Activated T-helper 1 cell treated with anti-CD3 and anti-CD28 coated beads, Interleukin-12 subunit alpha, Interleukin-12 subunit beta, Interleukin-2, Interleukin-4 antibody, amounts not matched to agents 30 ng/mL and 10 ng/mL and 1 ng/mL, durations not matched to agents 14 hours and 24 hours and 36 hours (primary cell): ENCODE measurements at places on chromosomes 4 and X. TPM values are rescaled to one million over a fixed set of nuclear protein-coding genes. Genes with fewer than 3 reads are reported as not detected.

- H3K4me3 ChIP-seq = no peak overlapping the region
- no peak overlapping the region for H3K27ac ChIP-seq
- peaks cover 9% of the 10 kb centered on the region for H3K4me1 ChIP-seq
- H3K27me3 ChIP-seq = peaks cover 9% of the 10 kb centered on the region
- no peaks in the 10 kb centered on the region for H3K36me3 ChIP-seq
- DNase-seq = no peak
Measured at GRCh38 chr4:83369831-83370639, 35.4 kb upstream of the HPSE start.

DNA sequence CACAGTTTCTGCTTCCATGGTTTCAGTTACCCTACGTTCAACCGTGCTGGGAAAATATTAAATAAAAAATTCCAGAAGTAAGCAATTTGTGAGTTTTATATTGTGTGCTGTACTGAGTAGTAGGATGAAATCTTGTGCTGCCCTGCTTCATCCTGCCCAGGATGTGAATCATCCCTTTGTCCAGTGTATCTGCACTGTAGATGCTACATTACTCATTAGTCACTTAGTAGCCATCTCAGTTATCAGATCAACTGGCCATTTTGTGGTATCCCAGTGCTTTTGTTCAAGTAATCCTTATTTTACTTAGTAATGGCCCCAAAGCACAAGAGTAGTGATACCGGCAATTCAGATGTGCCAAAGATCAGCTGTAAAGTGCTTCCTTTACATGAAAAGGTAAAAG, 97.9 kb downstream of the COX18 start:
- H3K27me3 ChIP-seq = no peaks in the 10 kb centered on the region
- no peak overlapping the region for H3K27ac ChIP-seq
- no peak for DNase-seq
- H3K4me1 ChIP-seq = no peaks in the 10 kb centered on the region
- no peaks in the 10 kb centered on the region for H3K36me3 ChIP-seq
- H3K4me3 ChIP-seq = no peak overlapping the region

- no peak overlapping the region for H3K4me3 ChIP-seq
- H3K4me1 ChIP-seq = no peaks in the 10 kb centered on the region
- no peak overlapping the region for H3K27ac ChIP-seq
Measured at GRCh38 chr4:17115583-17115982, 217.1 kb upstream of the LDB2 start.

DNA sequence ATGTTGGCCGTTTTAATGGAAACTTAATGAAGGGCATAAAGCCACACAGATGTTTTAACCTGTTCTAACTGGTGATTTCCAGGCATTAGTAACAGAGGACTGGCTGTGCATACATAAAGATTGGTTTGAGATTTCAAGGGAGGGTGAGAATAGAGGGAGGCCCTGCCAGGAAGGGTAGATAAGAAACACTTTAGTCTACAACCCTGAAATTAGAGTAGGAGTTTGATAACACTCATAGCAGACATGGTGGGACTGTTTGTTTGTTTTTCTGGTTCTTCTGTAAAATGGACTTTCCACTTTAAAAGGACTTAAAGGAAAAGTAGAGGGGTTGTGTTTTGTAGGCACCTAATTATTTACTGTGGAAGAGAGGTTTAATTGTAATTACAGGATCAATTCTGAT, 16.2 kb downstream of the SLC4A4 start:
- H3K4me1 ChIP-seq = no peaks in the 10 kb centered on the region
- H3K27me3 ChIP-seq = no peaks in the 10 kb centered on the region
- H3K4me3 ChIP-seq = no peak overlapping the region
- no peak overlapping the region for H3K27ac ChIP-seq
- no peak for DNase-seq

DNA sequence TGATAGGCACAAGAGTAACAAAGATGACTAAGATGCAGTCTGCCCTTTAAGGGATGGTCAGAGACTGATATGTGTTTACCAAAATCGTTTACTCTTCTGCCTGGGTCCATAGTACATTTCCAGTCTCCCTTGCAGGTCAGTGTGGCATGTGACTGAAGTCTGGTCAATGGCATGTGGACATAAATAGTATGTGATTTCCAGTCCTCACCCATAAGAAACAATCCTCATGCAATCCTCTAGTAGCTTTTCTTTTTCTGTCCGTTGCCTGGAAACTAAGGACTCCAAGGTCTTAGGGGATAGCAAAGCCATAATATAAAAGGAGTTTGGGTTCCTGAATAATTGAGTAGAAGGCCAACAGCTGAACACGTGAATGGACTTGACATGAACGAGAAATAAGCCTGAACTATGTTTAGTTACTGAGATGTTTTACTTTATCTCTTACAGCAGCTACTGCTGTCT, 1.1 kb downstream of the SLC9B2 start:
- peak overlapping the region; percentile 100 for H3K27ac ChIP-seq
- peaks cover 28% of the 10 kb centered on the region for H3K36me3 ChIP-seq
- no peak for DNase-seq
- no peaks in the 10 kb centered on the region for H3K27me3 ChIP-seq

GRCh38 chrX:31993637-31994036, 921.8 kb upstream of the FTHL17 start:
- no peak overlapping the region for H3K4me3 ChIP-seq
- H3K27me3 ChIP-seq = no peaks in the 10 kb centered on the region
- no peaks in the 10 kb centered on the region for H3K4me1 ChIP-seq

DNA sequence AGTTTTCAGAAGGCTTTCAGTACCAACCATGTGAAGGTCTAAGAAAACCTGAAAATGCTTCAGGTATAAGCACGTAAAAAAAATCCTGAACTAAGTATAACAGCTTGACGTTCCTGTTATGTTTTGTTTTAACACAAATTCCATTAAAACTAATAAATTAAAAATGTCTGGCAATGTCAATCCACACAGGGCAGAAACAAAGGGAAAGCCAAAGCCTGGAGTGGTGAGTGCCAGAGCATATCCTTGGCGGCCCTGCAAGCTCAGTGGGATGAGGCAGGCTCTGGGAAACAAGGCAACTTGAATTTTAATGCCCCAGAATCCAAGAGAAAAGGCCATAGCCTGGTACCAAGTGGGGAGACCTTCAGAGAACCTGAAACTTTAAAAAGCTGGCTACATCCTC, 78.2 kb downstream of the EPHA5 start:
- no peak for DNase-seq
- no peaks in the 10 kb centered on the region for H3K36me3 ChIP-seq
- H3K4me1 ChIP-seq = no peaks in the 10 kb centered on the region
- no peaks in the 10 kb centered on the region for H3K27me3 ChIP-seq
- H3K27ac ChIP-seq = no peak overlapping the region

- DNase-seq = no peak
- H3K27me3 ChIP-seq = peaks cover 4% of the 10 kb centered on the region
- H3K27ac ChIP-seq = no peak overlapping the region
- no peaks in the 10 kb centered on the region for H3K36me3 ChIP-seq
- no peaks in the 10 kb centered on the region for H3K4me1 ChIP-seq
Measured at GRCh38 chr4:150176547-150176946, 98.3 kb downstream of the DCLK2 start.

GRCh38 chrX:71292669-71293365, 8.7 kb upstream of the ITGB1BP2 start:
- no peak for DNase-seq
- H3K4me3 ChIP-seq = no peak overlapping the region
- H3K36me3 ChIP-seq = peaks cover 41% of the 10 kb centered on the region
- no peaks in the 10 kb centered on the region for H3K27me3 ChIP-seq
- no peak overlapping the region for H3K27ac ChIP-seq

DNA sequence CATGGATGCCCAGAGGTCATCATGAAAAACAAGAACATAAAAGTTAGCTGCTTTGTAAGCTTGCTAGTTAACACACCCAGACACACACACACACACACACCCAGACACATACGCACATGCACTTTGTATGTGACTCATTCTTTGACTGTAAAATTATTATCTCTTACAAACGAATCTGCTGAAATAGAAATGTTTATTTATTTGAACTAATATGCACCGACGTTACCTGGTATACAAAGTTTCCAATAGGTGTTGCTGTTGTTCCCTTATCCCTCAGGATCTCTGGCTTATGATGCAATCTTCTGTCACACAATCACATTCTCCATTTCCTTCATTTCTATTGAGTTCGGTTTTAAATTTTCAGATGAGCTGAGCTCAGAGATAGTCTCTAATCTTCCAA, 209.3 kb downstream of the PTTG2 start:
- no peak overlapping the region for H3K4me3 ChIP-seq
- H3K36me3 ChIP-seq = peaks cover 13% of the 10 kb centered on the region
- H3K27ac ChIP-seq = no peak overlapping the region
- DNase-seq = no peak
- H3K27me3 ChIP-seq = peaks cover 27% of the 10 kb centered on the region

GRCh38 chr4:17578482-17578891, 1.5 kb downstream of the LAP3 start:
- peaks cover 38% of the 10 kb centered on the region for H3K4me1 ChIP-seq
- DNase-seq = peak; percentile 19
- H3K27me3 ChIP-seq = no peaks in the 10 kb centered on the region
- H3K27ac ChIP-seq = peak overlapping the region; percentile 94

- H3K4me1 ChIP-seq = no peaks in the 10 kb centered on the region
- H3K27me3 ChIP-seq = no peaks in the 10 kb centered on the region
- no peak for DNase-seq
- H3K27ac ChIP-seq = no peak overlapping the region
- H3K4me3 ChIP-seq = no peak overlapping the region
Measured at GRCh38 chrX:48589482-48590162, 7.7 kb upstream of the WDR13 start.

- no peak for DNase-seq
- no peak overlapping the region for H3K4me3 ChIP-seq
- H3K27ac ChIP-seq = peak overlapping the region; percentile 12
Measured at GRCh38 chrX:71151366-71151765, 6.7 kb downstream of the NLGN3 start.

Gene OTC
- not detected in 2 replicates for total RNA-seq

Gene SH3RF1
- 0.49 and 0.69 TPM in 2 replicates for total RNA-seq

Gene SATL1
- total RNA-seq = not detected in 2 replicates

Gene CCDC110
- not detected in 2 replicates for total RNA-seq

Gene DAPP1
- 38.8 and 40.2 TPM in 2 replicates for total RNA-seq

Gene KCTD8
- total RNA-seq = not detected in 2 replicates

Gene HTRA3
- total RNA-seq = not detected in 2 replicates

Gene POF1B
- 0.05 and 0.12 TPM in 2 replicates for total RNA-seq

Gene FAM120C
- 10.4 and 11.8 TPM in 2 replicates for total RNA-seq

Gene ZBED1
- total RNA-seq = 39.8 and 41.6 TPM in 2 replicates
